ENCODE measurements at places on chromosomes 7 and 10.

DNA sequence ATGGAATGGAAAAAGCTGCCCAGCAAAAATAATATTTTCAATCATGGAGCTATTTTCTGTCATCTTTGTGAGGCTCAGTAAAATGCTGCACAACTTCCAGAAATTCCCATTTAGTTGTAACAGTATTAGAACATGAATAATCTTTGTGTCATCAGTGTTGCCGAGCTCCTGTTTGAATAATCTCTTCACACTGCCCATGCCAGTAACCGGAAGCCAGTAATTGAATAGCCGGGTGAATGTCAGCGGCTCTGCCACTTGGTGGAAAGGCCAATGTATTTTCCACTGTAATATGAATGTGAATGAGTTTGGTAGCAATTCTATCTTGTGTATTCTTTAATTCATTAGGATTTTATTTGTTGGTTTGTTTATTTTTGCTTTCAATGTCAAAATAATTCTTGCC lies 172.5 kb upstream of the INSYN2A start:
- no peak for DNase-seq

- DNase-seq: no peak
These were observed 540.1 kb downstream of the PTPRN2 start for GRCh38 chr7:158047391-158048059.

- no peak for DNase-seq
These were observed 25.9 kb downstream of the FOXI2 start for GRCh38 chr10:127762925-127763324.

GRCh38 chr10:110326351-110327032 lies 21.8 kb upstream of the SMNDC1 start:
- DNase-seq: no peak
